Stimulated activated CD8-positive, alpha-beta memory T cell treated with anti-CD3 and anti-CD28 coated beads, Interleukin-7, amount 100 ng/mL, for 24 hours (primary cell): ENCODE measurements at places on chromosomes 7 and 10.

- DNase-seq = no peak
Observed at GRCh38 chr10:78472551-78472890, 438.9 kb downstream of the RPS24 start.

- DNase-seq = no peak
Observed at GRCh38 chr7:66847879-66848790, 72.9 kb upstream of the TMEM248 start.

- DNase-seq = no peak
Observed at GRCh38 chr10:107656932-107657331, 492.4 kb upstream of the SORCS1 start.

DNA sequence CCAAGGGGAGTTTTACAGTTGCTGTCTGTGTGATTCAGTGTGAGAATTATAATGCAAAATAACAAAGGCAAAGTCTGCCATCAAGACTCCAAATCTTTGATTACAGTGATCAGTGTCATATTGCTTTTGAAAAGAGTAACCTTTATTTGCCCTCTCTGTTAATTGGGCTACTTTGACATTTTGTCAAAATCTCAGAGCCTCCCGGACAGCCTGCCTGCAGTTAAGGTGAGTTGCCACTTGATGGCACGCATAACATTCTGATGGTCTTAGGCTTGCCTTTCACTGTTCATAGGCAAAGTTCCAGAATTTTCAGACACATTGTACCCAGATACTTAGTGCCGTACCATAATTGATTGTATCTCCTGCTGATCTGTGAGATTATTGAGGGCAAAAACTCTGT lies 253.5 kb downstream of the ABCA13 start:
- DNase-seq = no peak

- no peak for DNase-seq
Observed at GRCh38 chr10:35212856-35213255, 86.2 kb downstream of the CREM start.

GRCh38 chr10:131876017-131876416 lies 24.8 kb upstream of the PPP2R2D start:
- no peak for DNase-seq

DNA sequence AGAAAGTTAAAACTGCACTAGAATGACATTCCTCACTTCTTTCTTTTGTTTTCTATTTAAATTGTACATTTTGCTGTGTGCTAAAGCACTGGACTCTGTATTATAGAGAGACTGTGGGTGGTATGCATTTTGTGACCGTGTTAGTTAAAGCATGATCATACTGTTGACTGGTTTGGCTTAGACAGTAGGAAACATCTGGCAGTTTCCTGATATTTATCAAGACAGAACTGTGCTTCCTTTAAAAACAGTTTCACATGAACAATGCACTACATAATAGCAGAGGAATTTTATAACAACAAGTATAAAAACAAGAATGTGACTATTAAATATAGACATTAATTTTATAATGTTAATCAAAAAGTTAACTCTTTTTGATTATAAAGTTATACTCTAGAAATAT lies 23.1 kb downstream of the GNG11 start:
- DNase-seq = no peak

DNA sequence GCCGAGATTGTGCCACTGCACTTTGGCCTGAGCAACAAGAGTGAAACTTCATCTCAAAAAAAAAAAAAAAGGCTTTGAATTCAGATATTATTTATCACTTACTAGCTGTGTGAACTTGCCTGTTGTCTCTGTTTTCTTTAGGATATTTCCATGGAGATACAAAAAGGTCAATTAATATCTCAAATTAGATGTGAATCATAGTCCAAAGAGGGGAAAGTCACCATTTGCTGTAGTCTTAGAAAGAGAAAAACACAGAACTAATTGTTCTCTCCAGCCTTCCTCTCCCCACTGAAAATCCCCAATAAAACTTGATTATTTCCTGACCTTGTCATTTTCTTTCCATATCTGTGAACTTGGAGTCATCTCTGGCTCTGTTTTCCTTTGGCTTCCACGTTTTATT lies 21.2 kb downstream of the HEPACAM2 start:
- DNase-seq = no peak
